ENCODE measurements at places on chromosomes 1 and 21. TPM values are rescaled to one million over a fixed set of nuclear protein-coding genes. Genes with fewer than 3 reads are reported as not detected.

KCTD3 gene
- total RNA-seq, result 129 TPM

DNA sequence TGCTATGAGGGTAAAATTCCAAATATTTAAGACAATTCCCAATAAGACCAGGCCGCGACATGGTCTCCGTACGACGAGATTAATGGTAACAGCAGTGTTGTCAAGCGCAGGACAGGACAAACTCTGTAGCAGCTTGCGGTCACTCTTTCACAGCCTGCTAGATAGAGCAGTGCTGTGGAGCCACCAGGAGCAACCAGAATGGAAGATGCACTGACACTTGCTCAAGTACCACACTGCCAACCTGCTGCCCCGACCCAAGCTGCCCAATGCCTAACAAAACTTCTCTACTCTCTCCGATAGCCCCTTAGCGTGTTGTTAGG is 636 bp downstream of the WARS2 start:
- peak overlapping the region; percentile 97 for H3K27ac ChIP-seq
- DNase-seq, result no peak
- H3K36me3 ChIP-seq, result peaks cover 5% of the 10 kb centered on the region
- no peaks in the 10 kb centered on the region for H3K27me3 ChIP-seq

GRCh38 chr1:47725000-47725473 is 272.1 kb downstream of the TRABD2B start:
- H3K27ac ChIP-seq, result no peak overlapping the region
- no peak for DNase-seq
- H3K4me3 ChIP-seq, result peak overlapping the region; percentile 15

GRCh38 chr1:209926045-209926444 is 12.0 kb upstream of the SYT14 start:
- no peaks in the 10 kb centered on the region for H3K27me3 ChIP-seq
- H3K36me3 ChIP-seq, result no peaks in the 10 kb centered on the region
- no peak overlapping the region for H3K27ac ChIP-seq
- H3K4me3 ChIP-seq, result no peak overlapping the region

DNA sequence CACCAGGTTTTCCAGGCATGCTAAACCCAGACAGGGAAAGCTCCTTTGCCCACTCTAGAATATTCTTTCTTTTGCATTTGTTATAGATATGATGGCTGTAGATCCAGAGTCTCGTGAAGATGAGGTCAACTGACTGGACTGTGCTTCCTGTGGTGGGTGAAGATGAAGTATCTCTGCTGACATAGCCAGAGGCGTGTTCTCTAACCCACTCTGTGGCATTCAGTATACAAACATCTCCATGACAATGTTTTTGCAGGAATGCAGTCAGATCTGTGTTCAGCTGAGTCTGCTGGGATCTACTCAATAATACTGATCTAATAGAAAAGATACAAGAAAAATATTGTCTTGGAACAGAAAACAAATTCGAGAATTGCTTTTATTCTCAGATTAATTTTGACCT is 11.3 kb downstream of the RWDD2B start:
- peaks cover 10% of the 10 kb centered on the region for H3K4me1 ChIP-seq
- no peak overlapping the region for H3K4me3 ChIP-seq
- H3K36me3 ChIP-seq, result no peaks in the 10 kb centered on the region
- no peak overlapping the region for H3K27ac ChIP-seq
- DNase-seq, result no peak
- no peaks in the 10 kb centered on the region for H3K27me3 ChIP-seq

NOTCH2NLA gene
- 83.9 TPM for total RNA-seq

PAQR6 gene
- total RNA-seq, result not detected

- H3K4me3 ChIP-seq, result no peak overlapping the region
- H3K27me3 ChIP-seq, result no peaks in the 10 kb centered on the region
- H3K27ac ChIP-seq, result no peak overlapping the region
- no peak for DNase-seq
Measured at GRCh38 chr1:101150670-101151069, 86.1 kb upstream of the S1PR1 start.

LIN28A gene
- not detected for total RNA-seq

DNA sequence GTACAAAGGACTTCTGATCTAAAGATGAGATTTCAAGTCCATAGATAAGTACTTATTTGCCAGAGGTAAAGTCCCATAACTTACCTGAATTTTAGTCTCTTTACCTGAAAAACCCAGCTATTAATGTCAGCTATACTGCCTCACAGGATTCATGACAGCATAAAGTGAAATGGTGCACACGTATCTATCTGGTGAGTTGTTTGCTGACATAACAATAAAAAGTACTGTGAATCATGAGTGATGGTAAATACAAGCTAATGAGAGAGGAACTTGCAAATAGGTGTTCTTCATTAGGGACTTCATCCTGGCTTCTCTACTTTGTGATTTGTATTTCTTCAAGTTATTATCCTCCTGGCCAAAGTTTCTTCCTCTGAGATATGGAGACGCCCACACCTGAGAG is 225.1 kb upstream of the C8B start:
- H3K27ac ChIP-seq, result no peak overlapping the region
- no peaks in the 10 kb centered on the region for H3K36me3 ChIP-seq
- no peak for DNase-seq
- H3K4me1 ChIP-seq, result no peaks in the 10 kb centered on the region
- no peak overlapping the region for H3K4me3 ChIP-seq

DNA sequence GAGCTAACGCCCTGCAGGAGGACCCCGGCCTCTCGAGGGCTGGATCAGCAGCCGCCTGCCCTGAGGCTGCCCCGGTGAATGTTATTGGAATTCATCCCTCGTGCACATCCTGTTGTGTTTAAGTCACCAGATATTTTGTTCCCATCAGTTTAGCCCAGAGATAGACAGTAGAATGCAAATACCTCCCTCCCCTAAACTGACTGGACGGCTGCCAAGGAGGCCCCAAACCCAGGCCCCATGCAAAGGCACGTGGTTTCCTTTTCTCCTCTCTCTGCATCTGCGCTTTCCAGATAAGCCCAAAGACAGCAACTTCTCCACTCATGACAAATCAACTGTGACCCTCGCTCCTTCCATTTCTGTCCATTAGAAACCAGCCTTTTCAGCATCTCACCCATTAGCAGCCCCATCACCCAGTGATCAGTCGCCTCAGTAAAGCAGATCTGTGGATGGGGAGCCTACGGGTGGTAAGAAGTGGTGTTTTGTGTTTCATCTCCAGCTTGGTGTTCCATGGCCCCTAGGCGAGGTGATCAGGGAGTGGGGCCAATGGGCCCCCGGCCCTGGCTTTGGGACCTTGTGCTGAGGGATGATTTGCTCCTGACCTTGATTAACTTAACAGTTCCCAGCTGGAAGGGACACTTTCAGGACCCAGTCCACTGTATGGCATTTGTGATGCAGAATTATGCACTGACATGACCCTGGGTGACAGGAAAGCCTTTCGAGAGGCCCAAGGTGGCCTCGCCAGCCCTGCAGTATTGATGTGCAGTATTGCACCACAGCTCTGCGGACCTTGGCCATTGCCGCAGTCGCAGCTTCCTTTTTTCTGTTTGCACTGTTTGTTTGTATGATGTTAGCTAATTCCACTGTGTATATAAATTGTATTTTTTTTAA is 5.2 kb downstream of the NPPA start:
- no peak for DNase-seq
- no peaks in the 10 kb centered on the region for H3K27me3 ChIP-seq
- no peaks in the 10 kb centered on the region for H3K4me1 ChIP-seq
- H3K4me3 ChIP-seq, result no peak overlapping the region
- H3K36me3 ChIP-seq, result peaks cover 49% of the 10 kb centered on the region

GRCh38 chr1:92315766-92316599 is 17.1 kb downstream of the RPAP2 start:
- H3K4me1 ChIP-seq, result no peaks in the 10 kb centered on the region
- no peaks in the 10 kb centered on the region for H3K27me3 ChIP-seq
- peaks cover 46% of the 10 kb centered on the region for H3K36me3 ChIP-seq
- H3K27ac ChIP-seq, result no peak overlapping the region

DNA sequence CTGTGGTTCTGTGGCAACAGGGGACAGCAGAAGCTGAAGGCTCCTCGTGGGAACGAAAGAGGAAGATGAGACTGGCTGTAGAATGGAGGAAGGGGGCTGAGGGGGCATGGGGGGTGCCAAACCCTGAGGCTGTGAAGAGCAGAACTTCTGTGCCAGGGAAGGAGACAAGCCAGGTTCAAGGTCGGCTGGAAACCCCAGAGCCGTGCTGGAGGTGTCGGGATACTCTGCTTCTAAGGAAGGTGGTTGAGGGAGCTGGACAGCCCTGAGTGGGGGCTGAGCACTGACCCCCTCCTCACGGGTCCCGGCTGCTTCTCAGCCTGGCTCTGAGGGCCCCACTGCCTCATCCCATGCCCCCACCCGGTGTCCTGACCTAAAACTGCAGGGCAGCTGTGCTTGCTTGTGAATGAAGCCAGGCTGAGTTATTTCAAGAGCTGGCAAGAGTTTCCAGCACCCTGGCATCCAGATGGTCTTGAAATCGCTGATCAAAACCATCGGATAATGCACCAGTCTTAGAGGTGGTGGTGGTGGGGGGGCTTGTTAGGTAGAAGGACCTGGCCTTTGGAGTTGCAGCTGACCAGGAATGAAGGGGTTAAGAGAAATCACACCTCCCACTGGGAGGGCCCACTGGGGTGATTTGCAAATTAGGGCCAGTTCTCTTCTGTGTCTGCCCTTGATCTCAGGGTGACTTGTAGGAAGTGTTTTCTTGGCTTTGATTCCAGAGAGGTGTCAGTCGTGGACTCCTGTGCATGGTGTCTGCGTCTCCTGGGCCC is 218.9 kb upstream of the C1orf174 start:
- H3K4me1 ChIP-seq, result no peaks in the 10 kb centered on the region

FCRL4 gene
- total RNA-seq, result not detected

- H3K4me1 ChIP-seq, result no peaks in the 10 kb centered on the region
- no peak overlapping the region for H3K4me3 ChIP-seq
- H3K36me3 ChIP-seq, result no peaks in the 10 kb centered on the region
Measured at GRCh38 chr1:118650107-118650807, 337.9 kb downstream of the TBX15 start.

KMO gene
- total RNA-seq, result not detected

SPRR2A gene
- not detected for total RNA-seq

DNA sequence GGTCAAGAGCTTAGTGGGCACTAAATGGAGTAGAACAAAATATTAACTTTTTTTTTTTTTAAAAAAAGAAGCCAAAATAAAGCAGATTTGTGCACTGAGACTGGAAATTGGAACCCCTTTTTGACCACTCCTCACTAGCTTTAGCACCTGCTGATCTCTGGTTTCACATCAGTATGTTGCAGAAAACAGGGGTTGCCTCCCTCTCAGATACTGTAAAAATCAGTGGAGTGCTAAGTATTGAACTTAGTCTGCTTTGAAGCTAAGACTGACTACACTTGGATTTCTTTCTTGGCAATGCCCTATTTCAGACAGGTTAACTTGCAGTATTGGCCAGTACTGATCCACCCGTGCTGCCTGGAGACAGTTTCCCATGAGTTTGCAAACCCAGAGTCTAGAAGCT is 2.7 kb upstream of the KIAA0040 start:
- H3K4me1 ChIP-seq, result peaks cover 30% of the 10 kb centered on the region
- H3K27ac ChIP-seq, result peak overlapping the region; percentile 95
- no peak for DNase-seq

- no peak for DNase-seq
- H3K4me1 ChIP-seq, result no peaks in the 10 kb centered on the region
- H3K27me3 ChIP-seq, result no peaks in the 10 kb centered on the region
- no peak overlapping the region for H3K27ac ChIP-seq
- no peaks in the 10 kb centered on the region for H3K36me3 ChIP-seq
- H3K4me3 ChIP-seq, result no peak overlapping the region
Measured at GRCh38 chr1:62210960-62211359, 16.3 kb downstream of the L1TD1 start.

DNA sequence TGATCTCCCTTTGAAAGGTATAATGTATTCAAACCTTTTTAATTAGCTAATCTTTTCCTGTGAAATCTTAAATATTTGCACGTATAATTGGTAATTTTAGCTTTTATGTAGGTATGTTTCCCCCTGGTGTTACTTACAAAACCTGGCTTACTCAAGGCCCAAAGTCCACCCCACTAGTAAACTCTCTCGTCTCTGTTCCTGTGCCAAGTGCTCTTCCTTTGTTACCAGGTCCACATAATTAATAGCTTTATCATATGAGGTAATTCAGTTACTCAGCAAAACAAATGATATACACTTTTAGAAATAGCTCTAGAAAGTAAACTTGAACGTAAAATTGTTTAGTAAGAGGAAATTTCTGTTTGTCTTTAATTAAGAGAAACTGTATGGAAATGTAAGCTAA is 36.7 kb downstream of the NFIA start:
- no peak overlapping the region for H3K4me3 ChIP-seq
- no peaks in the 10 kb centered on the region for H3K36me3 ChIP-seq
- H3K27me3 ChIP-seq, result no peaks in the 10 kb centered on the region
- peaks cover 74% of the 10 kb centered on the region for H3K4me1 ChIP-seq
- H3K27ac ChIP-seq, result peak overlapping the region; percentile 28

GRCh38 chr1:208235982-208236761 is 8.0 kb downstream of the PLXNA2 start:
- peaks cover 90% of the 10 kb centered on the region for H3K4me1 ChIP-seq
- H3K4me3 ChIP-seq, result no peak overlapping the region
- H3K27me3 ChIP-seq, result no peaks in the 10 kb centered on the region
- DNase-seq, result peak; percentile 83

- peaks cover 3% of the 10 kb centered on the region for H3K36me3 ChIP-seq
- no peak for DNase-seq
- peak overlapping the region; percentile 18 for H3K27ac ChIP-seq
Measured at GRCh38 chr1:88731475-88732269, 47.6 kb downstream of the PKN2 start.

DNA sequence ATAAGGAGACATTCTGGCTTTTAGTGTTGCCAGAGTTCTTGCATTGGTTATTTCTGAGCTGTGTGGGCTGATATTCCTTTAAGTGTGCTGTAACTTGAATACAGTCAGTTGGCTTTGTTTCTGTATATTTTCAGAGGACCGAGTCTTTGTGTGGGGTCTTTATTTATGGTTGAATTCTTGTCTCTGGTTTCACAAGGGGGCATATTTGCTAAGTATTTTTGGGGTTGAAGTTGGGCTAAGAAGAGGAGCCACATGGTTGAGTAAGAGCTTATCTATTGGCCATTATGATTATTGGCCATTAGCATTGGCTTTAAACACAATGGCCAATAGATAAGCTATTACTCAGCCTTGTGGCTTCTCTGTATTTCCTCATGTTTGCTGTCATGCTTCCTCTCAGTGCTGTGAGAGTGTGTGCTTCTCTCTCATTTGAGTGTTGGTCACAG is 26.3 kb upstream of the PTGFR start:
- H3K27me3 ChIP-seq, result no peaks in the 10 kb centered on the region
- no peak overlapping the region for H3K27ac ChIP-seq
- no peaks in the 10 kb centered on the region for H3K4me1 ChIP-seq
- H3K36me3 ChIP-seq, result no peaks in the 10 kb centered on the region

- peak; percentile 71 for DNase-seq
- peaks cover 11% of the 10 kb centered on the region for H3K36me3 ChIP-seq
- peak overlapping the region; percentile 82 for H3K27ac ChIP-seq
- no peaks in the 10 kb centered on the region for H3K27me3 ChIP-seq
- H3K4me1 ChIP-seq, result peaks cover 48% of the 10 kb centered on the region
Measured at GRCh38 chr1:94863297-94863911, 43.2 kb downstream of the SLC44A3 start.

MSH4 gene
- total RNA-seq, result 0.18 TPM

DNA sequence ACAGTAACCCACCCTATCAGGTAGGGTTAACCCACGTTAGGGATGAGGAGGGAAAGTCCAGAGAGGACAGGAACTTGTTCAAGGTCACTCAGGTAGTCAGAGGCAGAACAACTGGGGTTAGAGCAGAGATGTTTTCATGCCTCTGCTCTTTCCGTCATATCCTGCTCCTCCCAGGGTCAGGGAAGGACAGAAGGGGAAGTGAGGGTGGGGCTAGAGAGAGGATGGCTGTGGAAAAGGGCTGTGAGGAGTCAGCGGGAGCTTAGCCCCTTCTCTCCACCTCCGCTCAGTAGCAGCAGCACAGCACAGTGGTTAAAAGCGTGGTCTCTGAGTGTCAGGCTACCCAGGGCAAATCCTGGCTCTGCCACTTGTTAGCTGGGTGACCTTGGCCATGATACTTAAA is 36.5 kb downstream of the DDX20 start:
- H3K4me1 ChIP-seq, result peaks cover 9% of the 10 kb centered on the region
- DNase-seq, result no peak
- no peaks in the 10 kb centered on the region for H3K27me3 ChIP-seq
- no peak overlapping the region for H3K4me3 ChIP-seq
- no peak overlapping the region for H3K27ac ChIP-seq
- no peaks in the 10 kb centered on the region for H3K36me3 ChIP-seq
